Tibial nerve (tissue), 4 donors: ENCODE measurements at places on chromosomes 3 and 15. TPM values are rescaled to one million over a fixed set of nuclear protein-coding genes. Genes with fewer than 3 reads are reported as not detected.

- H3K27ac ChIP-seq, result no peak overlapping the region
- H3K4me3 ChIP-seq, result no peak overlapping the region
- no peaks in the 10 kb centered on the region for H3K4me1 ChIP-seq
- no peaks in the 10 kb centered on the region for H3K36me3 ChIP-seq
These were observed 15.3 kb downstream of the IGDCC3 start for GRCh38 chr15:65362491-65362890.

DNA sequence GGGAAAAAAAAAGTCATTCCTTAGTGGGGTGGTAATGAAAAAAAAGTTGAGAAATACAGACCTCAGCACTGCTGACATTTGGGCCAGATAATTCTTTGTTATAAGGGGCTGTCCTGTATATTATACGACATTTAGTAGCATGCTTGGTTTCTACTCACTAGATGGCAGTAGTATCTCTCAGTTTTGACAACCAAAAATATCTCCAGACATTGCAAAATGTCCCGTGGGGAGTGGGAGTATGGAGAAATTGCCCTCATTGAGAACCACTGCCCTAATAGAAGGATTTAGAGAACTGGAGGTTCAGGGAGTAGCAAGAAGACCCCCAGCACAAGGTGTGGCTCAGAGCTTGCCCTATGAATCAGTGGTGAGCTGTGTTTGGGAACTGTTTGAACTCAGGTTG, 28.6 kb upstream of the TEX264 start:
- H3K27me3 ChIP-seq, result no peaks in the 10 kb centered on the region
- no peaks in the 10 kb centered on the region for H3K4me1 ChIP-seq
- H3K36me3 ChIP-seq, result peaks cover 97% of the 10 kb centered on the region
- no peak overlapping the region for H3K27ac ChIP-seq

DNA sequence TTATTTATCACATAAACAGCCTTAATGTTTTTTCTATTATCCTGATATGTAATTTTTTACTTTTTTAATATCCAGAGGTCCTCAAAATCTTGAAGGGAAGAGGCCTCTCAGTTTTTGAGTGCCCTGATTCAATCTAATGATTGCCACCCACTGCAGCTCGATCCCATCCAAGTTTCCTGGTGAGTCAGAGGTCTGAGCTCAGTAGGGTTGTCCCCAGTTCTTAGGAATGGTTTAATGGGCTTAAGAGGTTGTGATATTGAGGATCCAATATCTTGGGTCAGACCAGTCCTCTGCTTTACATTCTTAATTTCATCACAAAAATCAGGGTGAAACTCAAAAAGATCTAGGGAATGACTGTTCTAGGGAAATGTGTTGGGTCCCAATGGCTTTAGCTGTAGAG, 238.5 kb downstream of the NSUN3 start:
- H3K4me1 ChIP-seq, result peaks cover 11% of the 10 kb centered on the region
- H3K27me3 ChIP-seq, result no peaks in the 10 kb centered on the region
- no peak for DNase-seq
- no peak overlapping the region for H3K4me3 ChIP-seq
- no peaks in the 10 kb centered on the region for H3K36me3 ChIP-seq

DNA sequence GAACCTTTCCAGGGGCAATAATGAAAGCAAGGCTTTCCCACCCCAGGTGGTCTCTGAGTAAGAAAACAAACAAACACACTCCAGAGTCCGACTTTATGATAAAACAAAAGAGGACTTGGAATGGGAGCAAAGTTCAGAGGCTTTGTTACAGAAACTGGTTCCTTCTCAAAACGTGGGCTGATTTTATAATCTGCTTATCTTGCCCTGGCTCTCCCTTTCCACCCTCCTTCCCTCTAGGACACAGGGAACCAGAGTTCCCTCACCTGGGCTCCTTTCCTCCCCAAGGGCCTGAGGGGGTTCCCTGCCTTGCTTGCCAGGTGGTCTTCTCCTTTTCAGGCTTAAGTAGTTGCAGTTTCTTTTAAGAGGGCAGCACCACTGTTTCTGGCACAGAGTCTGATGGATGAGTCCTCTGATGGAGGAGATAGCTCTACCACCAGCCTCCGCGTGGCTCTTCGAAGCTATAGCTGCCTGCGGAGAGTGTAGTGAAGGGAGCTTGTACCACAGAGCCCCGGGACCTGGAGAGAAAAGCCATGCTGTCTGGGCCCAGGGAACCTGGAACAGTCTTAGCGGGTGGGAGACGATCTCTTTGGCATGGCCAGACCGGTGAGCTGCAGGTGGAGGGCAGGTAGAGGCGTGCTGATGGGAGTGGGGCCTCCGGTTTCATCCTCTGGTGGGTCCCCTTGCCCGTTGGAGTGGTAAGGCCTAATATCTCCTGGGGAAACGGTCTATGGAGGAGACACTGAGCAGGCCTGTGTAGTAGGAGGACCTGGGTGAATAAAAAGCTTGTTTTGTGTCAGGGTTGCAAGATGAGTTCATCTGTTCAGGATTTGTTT, 68.7 kb downstream of the SMAD6 start:
- peaks cover 68% of the 10 kb centered on the region for H3K4me1 ChIP-seq
- DNase-seq, result no peak
- no peaks in the 10 kb centered on the region for H3K36me3 ChIP-seq
- no peak overlapping the region for H3K4me3 ChIP-seq

DNA sequence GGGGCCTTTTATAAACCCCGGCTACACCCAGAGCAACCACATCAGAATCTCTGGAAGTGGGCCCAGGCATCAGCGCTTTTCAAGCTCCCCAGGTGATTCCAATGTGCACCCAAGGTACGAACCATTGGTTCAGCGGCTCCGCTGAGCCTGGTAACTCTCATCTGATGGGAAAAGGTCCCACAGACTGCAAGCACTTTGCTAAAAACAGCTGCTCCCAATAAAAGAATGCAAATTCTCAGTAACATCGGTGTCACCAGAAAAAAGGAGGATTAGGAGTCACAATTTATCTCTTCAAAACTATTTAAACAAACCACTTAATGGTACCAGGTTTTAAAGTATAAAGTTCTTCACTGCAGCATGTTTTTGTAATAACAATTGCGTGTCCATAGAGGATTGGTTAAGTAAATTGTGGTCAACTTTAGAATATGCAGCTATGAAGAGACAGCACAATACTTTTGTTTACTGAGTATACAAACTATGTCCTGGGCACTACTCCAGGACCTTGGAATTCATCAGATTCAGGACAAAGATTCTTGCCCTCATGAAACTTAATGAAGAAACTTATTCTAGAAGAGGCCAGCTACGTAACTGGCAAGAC, 660.7 kb upstream of the ADAMTS9 start:
- no peaks in the 10 kb centered on the region for H3K36me3 ChIP-seq
- H3K4me3 ChIP-seq, result no peak overlapping the region
- H3K4me1 ChIP-seq, result peaks cover 9% of the 10 kb centered on the region
- no peak overlapping the region for H3K27ac ChIP-seq
- no peaks in the 10 kb centered on the region for H3K27me3 ChIP-seq

DNA sequence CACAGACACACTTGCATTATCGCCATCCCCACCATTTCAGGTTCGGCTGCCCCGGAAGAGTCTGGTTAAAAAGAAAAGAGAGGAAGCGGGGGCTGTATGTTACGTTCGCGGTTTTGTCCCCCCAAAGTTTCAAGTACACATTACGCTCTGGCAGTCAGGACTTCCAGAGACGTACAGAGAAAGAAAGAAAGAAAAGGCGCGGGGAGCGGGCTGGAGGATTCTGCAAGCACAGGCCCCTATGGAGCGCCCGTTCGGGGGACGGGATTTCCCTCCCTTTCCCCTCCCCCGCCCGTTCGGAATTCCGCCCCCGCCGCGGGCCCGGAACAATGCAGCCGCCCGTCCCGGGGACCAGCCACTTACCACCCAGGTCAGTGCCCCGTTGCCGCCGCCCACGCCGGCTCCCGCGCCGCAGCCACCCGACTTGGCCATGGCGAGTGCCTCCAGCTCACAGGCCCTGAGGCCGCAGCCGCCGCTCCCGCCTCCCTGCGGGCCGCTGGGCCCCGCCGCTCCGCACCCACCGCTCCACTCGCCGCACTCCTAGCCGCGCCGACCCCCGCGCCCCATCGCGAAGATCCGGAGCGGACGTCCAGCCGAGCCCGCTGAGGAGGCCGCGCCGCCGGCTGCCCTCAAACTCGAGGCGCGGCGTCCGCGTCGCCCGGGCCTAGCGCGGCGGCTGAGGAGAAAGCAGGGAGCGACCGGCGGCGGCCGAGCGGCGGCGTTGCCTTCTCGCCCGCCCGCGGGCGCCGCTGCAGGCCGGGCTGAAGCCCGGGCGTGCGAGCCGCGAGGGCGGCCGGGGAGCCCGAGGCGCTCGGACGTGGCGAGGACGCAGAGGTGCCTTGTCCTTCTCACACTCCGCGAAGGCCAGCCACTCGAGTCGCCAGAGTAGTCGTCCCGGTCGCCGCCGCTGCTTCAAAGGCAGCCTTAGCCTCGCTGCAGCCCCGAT, 567 bp downstream of the TOP2B start:
- no peaks in the 10 kb centered on the region for H3K4me1 ChIP-seq
- peak; percentile 53 for DNase-seq
- peak overlapping the region; percentile 96 for H3K27ac ChIP-seq
- no peaks in the 10 kb centered on the region for H3K36me3 ChIP-seq
- no peaks in the 10 kb centered on the region for H3K27me3 ChIP-seq
- H3K4me3 ChIP-seq, result peak overlapping the region; percentile 69

DNA sequence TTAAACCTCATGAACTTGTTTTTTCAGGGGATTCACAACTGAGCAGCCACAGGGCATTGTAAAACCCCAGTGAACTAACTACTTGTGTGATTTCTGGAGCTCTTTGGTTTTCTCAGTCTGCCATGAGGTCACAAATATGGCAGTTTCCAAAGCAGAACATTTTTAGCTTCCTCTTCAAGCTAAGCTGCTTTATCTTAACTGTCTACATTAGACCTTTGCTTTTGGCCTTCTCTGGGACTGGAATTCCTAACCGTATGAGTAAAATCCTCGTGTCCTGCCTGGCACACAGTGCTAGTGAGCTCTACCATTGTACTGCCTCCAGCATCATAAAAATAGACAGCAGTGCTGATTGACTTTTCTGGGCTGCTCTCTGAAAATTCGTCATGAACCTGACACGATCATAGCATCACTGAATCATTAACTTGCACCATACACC, 22.1 kb downstream of the CDIN1 start:
- no peaks in the 10 kb centered on the region for H3K36me3 ChIP-seq
- no peak for DNase-seq
- no peaks in the 10 kb centered on the region for H3K27me3 ChIP-seq
- H3K27ac ChIP-seq, result no peak overlapping the region

DNA sequence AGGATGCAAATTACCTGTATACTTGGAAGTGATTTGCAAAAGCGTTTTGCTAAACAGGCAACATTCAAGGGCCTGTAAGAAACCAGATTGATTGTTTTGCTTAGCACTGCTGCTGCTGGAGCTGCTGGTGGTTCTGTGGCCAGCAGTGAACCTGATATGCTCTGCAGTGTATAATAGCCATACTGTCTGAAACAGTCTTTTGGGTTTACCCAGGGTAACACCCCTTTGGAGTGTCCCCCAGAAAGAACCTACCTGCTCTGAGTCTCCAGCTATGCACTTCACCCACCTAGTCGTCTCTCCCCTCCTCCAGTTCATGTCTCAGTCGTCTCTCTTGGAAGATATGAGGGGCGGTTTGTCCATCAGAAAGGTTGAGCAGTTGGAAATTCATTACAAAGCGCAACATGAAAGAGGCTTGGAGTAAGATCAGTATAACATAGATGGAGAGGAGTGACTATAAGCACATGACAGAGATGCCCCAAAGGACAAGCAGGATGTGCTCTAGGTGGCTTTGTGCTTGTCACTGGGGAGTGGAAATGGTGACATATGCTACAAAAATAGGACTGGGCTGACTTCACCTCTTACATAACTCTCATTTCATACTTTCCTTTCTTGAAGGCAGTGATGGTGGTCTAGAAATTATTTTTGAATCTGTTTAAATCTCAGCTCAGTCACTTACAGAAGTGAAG, 3.8 kb downstream of the MKRN2 start:
- H3K4me1 ChIP-seq, result no peaks in the 10 kb centered on the region
- no peak for DNase-seq
- no peaks in the 10 kb centered on the region for H3K27me3 ChIP-seq
- no peaks in the 10 kb centered on the region for H3K36me3 ChIP-seq

DNA sequence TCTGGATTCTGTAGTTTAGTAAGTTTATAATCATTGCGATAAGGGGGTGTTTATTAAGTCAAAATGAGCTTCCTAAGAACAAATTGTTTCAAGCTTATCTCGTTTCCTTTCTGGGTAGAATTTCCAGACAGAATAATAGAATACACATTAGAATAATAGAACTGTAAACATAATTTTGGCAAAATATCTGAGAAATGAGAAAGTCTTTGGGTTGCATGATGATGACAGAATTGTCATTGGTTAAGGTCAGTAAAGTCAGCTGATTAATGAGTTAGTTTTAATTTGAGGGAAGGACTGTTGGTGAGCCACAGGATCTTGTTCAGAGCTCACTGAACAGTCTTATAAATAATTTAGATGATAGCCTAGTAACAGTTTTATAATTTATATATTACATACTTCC, 10.2 kb downstream of the EIF2A start:
- H3K4me3 ChIP-seq, result no peak overlapping the region
- no peak overlapping the region for H3K27ac ChIP-seq
- H3K27me3 ChIP-seq, result no peaks in the 10 kb centered on the region
- H3K4me1 ChIP-seq, result no peaks in the 10 kb centered on the region
- DNase-seq, result no peak

DNA sequence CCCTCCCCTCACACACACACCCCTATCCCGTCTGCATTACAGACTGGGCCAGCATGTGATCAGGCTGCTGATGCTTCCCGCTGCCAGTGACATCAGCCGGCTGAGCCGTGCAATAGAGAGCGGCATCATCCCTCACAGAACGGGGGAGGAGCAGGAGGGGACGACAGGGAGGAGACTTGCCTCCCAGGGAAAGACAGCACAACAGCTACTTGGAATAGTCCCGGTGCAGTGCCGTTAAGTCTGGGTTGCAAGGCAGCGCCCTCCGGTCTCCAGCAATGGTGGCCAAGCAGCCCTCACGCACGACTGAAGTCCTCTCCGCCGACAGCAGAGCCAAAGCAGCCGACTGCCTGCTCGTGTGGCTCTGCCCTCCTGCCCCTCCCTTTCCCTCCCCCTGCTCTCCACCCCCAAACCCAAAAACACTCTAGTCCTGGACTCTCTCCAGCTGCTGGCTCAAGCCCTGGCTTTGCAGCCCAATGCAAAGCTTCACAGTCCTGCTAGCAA, 31.5 kb upstream of the RPS17 start:
- no peaks in the 10 kb centered on the region for H3K27me3 ChIP-seq
- peak overlapping the region; percentile 38 for H3K4me3 ChIP-seq
- peak; percentile 21 for DNase-seq
- H3K36me3 ChIP-seq, result peaks cover 15% of the 10 kb centered on the region

DNA sequence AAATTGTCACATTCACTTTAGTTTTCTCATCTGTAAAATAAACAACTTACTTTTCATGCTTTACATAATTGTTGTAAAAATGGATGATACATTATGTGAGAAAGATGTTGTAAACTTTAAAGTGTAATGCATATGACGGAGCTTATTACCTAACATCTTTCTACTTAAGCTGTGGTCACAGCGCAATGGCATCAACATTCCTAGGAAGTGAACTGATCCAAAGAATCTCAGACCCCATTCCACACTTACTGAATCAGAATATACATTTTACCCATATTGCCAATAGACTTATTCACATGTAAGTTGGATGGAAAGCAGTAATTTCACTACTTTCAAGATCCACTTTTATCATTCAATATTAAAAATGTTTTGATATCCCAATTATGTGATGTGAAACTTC, 497.5 kb downstream of the FGF12 start:
- no peaks in the 10 kb centered on the region for H3K27me3 ChIP-seq
- DNase-seq, result no peak
- H3K4me3 ChIP-seq, result no peak overlapping the region

The DGKG gene
- 2.2 TPM for total RNA-seq

The RTP3 gene
- total RNA-seq, result not detected
